ENCODE measurements at places on chromosomes 11 and 22. TPM values are rescaled to one million over a fixed set of nuclear protein-coding genes. Genes with fewer than 3 reads are reported as not detected.

DNA sequence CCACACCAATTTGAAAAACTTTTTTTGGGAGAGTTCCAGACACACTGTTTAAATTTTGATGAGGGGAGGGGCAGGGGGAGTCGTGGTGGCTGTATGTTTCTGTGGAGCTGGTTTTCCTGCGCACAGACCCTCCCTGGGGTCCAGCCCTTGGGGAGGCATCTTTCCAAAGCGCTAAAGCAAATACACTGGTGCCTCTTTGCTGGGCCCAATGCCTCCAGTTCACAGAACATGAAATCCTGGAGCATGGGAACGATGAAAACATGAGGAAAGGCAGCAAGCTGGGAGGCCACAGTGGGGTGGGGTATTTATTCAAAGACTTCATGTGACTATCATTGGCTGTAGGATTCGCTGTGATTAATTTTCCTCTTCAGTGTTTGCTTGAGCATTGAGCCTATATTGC is 135.3 kb downstream of the CCDC34 start:
- DNase-seq: no peak

Gene F2
- total RNA-seq: under 0.01 TPM

Gene GVQW3
- total RNA-seq: 7.0 TPM

GRCh38 chr22:27724157-27724556 is 77.4 kb downstream of the MN1 start:
- no peak for DNase-seq

DNA sequence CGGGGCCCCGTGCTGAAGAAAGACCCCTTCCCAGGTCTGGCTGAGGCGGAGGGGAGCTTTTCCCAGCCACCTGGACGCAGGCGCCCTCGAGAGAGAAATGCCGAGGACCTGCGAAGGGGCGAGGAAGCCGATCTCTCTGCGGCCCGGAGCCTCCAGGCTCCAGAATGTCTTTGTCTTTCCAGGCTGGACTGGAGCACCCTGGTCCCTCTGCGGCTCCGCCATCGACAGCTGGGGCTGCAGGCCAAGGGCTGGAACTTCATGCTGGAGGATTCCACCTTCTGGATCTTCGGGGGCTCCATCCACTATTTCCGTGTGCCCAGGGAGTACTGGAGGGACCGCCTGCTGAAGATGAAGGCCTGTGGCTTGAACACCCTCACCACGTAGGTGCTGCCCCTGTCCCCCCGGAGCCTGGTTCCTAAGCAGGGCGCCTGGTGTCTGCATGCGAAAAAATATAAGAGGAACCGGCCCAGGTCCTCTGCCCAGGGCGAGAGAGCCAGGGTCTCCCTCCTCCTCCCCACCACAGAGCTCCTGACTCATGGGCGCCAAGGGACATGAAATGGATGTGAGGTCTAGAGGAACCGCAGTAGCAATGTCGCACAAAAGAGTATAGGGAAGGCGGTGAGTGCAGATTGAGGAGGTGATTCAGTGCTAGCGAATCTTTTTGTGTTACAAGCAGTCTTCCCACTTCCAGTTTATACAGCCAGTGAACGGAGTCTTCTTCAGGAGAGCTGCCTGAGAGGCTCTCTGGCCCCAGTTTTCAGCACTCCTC is 11.0 kb downstream of the GLB1L2 start:
- DNase-seq: no peak

- DNase-seq: no peak
These were observed 163.7 kb downstream of the LARGE1 start for GRCh38 chr22:33756508-33756949.

GRCh38 chr11:47035108-47035507 is 98.5 kb downstream of the CSTPP1 start:
- no peak for DNase-seq

GRCh38 chr11:65498042-65498726 is 661 bp upstream of the MALAT1 start:
- DNase-seq: no peak

DNA sequence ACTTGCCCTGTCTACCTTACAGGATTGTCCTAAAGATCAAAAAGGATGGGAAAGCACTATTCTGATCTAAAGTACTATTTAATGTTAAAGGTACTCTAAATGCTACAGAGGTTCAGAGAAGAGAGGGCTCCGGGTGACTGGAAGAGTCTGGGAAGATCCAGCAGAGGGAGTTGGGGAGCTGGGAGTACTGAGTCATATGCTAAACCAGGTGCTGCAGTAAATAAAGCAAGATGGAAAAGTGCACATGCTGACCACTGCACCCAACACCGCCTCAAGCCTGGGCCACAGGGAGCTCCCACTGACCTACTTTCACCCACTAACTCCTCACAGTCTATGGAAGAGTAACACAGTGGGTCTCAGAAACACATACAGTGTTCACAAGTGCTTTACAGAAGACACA is 49.3 kb downstream of the WT1 start:
- no peak for DNase-seq

- no peak for DNase-seq
These were observed 250.3 kb upstream of the TBCEL start for GRCh38 chr11:120773501-120774031.

- no peak for DNase-seq
These were observed 43.4 kb upstream of the CSNK2A3 start for GRCh38 chr11:11396301-11397035.

- DNase-seq: no peak
These were observed 173.3 kb downstream of the CADM1 start for GRCh38 chr11:115330684-115331482.

DNA sequence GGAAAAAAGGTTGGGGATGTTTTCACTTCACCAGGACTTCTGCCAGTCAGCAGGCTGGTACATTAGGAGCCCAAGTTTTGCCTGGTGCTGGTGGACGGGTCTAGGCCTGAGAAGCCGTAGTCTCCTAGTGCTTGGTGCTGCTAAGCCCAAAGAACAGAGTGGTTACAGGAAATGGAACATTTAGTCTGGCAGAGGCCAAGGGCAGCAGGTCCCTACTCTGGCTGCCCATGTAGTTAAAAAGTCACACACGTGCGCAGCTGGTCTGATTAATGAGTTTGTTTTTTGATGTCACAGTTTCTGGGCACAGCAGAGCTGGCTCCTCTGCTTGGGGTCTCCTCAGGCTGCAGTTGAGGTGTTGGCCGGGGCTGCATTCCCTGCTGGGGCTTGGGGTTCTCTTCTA is 20.6 kb downstream of the BCR start:
- no peak for DNase-seq

DNA sequence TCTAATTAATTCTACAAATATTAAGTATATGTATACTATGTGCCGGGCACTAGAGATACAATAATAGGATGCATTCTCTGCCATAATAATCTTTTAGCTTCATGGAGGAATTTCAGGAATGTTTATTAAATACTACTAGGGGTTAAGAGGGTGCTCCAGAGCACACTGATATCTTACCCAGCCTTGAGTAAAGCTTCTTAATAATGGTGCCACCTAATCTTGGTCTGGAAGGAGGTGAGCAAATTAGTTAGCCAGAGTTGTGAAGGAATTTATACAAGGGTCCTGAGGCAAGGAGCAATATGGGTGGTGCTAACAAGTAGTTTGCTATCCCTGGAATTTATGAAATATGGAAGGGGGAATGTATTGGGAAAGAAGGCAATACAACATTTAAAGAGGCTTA is 21.7 kb downstream of the ELP4 start:
- DNase-seq: no peak

- no peak for DNase-seq
These were observed 10.8 kb downstream of the PPFIBP2 start for GRCh38 chr11:7524462-7525235.

- no peak for DNase-seq
These were observed 10.7 kb downstream of the SAA4 start for GRCh38 chr11:18225913-18226312.

Gene TNNI2
- 1.3 TPM for total RNA-seq

GRCh38 chr11:86977441-86978050 is 22.4 kb upstream of the FZD4 start:
- no peak for DNase-seq

Gene FXYD2
- total RNA-seq: 0.54 TPM

DNA sequence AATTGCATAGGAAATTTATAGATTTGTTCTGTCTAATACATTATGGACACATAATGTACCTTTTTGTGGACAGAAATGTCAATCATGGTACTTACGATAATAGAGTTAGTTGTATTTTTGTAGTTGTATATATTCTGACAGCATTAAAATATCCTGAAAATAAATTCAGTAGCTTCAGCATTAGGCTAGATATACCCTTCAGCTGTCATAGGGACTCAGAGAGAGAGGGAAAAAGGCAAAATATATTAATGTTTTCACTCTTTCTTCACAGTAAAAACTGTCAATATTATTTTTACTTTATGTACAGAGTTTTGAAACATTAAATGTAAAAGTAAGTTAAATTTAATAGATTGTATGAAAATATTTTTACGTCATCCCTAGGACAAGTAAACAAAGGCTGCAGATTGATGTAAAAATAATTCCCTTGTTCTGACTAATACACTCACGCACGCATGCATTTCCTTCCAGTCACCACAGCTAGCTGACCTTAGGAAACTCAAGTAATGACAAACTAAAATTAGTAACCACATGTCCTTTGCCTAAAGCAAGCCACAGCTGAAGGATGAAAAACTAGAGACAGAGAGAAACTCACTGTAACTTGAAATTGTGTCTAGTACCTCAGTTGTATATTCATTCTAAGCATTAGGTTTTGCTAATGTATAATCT is 104.7 kb upstream of the CARD18 start:
- peak; percentile 15 for DNase-seq

- DNase-seq: no peak
These were observed 32.7 kb upstream of the CCDC34 start for GRCh38 chr11:27395556-27396258.

Gene KCNQ1
- 1.1 TPM for total RNA-seq

- no peak for DNase-seq
These were observed 15.6 kb upstream of the LYVE1 start for GRCh38 chr11:10584071-10584501.

DNA sequence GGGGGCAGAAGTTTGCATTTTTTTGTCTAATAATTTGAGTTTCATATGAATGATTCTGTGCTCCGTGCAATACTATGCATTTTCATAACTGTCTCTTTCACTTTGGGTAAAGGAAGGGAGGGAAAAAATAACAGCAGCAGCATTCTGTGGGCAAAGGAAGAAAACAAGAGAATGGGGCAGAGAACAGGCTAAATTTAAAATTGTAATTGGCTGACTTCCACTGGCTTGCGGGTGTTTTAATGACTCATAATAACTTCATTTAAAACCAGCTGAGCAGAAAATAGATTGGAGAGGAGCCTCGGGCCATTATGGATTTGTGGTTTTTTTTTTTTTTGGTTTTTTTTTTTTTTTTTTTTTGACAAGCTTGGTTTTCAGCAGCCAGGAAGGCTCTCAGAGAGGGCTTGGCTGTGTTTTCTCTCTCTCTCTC is 107.4 kb downstream of the ZBTB16 start:
- DNase-seq: peak; percentile 71

Gene CPT1B
- total RNA-seq: 13.2 TPM

DNA sequence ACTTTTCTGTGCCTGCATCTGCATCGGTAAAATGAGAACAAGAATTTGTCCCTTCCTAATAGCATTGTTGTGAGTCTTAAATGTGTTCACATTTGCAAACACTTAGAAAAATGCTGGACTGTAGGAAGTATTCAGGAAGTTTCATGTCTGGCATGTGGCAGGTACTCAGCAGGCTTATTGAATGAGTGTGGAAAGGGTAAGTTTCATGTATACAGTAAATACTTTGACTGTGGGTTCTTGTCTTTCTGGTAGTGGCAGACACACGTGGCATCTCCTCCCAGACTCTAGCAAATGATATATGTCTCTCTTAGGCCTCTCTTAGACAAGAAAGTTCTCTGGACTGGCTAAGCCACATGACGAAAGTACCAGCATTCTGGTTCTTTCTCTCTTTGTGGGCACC is 179.2 kb downstream of the C11orf91 start:
- no peak for DNase-seq
